ENCODE measurements at places on chromosomes 6 and 20.

- no peak for DNase-seq
These were observed 80.7 kb downstream of the UST start for GRCh38 chr6:148827416-148828045.

- no peak for DNase-seq
These were observed 108.1 kb downstream of the FAM50B start for GRCh38 chr6:3957321-3957720.

GRCh38 chr6:4078691-4079471 lies at the start of gene FAM217A:
TSS of gene FAM217A (minus strand) at chr6:4079137. CDS start at chr6:4077414, 1,723 bp downstream.
- no peak for DNase-seq

- DNase-seq = no peak
These were observed 263.9 kb downstream of the PHF3 start for GRCh38 chr6:63899550-63899949.

DNA sequence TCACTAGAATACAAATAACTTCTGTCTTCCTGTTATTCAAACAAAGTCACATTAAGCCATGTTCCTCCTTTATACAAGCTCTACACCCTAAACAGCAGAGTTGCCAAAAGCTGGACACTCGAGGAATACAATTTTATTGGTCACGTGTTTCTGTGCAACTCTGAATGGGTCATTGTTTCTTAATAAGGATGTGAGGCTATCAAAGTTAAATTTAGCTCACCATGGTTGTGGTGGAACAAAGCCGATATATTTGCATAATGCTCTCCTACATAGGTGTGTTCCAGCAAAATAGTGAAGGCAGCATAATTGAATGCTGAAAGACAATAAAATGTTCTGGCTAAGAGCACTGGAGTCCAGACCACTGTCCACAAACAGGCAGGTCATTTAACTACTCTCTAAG lies 36.9 kb upstream of the CD2AP start:
- no peak for DNase-seq

DNA sequence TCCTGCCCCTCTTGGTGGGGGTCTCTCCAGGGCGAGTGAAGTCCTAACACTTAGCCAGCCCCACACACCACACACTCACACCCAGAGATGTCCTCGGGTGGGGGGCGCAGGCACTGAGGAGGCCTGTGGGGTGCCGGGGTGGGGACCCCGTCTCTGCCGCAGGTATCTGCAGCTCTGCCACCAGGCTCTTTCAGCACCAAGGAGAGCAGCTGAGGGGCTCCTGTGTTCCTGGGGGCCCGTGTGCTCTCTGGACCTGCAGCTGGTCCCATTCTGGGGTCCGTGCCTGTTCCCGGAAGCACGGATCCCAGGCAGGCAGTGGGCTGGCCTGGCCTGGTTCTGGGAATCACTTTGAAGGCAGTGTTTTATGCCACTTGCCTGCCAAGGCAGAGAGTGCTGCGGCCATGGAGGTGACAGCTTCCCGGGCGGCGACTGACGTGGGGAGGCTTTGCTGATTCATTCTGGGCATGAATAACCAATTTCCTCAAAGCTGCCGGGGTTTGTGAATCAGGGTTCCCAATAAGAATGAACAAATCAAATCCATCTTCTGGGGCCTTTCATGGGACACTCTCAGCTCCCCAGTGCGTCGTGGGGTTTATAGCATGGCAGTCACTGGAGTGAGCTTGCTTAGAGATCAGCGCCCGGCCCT lies 54.4 kb upstream of the SLCO4A1 start:
- peak; percentile 36 for DNase-seq

- DNase-seq = no peak
These were observed 209.0 kb downstream of the LRFN2 start for GRCh38 chr6:40378071-40378724.

DNA sequence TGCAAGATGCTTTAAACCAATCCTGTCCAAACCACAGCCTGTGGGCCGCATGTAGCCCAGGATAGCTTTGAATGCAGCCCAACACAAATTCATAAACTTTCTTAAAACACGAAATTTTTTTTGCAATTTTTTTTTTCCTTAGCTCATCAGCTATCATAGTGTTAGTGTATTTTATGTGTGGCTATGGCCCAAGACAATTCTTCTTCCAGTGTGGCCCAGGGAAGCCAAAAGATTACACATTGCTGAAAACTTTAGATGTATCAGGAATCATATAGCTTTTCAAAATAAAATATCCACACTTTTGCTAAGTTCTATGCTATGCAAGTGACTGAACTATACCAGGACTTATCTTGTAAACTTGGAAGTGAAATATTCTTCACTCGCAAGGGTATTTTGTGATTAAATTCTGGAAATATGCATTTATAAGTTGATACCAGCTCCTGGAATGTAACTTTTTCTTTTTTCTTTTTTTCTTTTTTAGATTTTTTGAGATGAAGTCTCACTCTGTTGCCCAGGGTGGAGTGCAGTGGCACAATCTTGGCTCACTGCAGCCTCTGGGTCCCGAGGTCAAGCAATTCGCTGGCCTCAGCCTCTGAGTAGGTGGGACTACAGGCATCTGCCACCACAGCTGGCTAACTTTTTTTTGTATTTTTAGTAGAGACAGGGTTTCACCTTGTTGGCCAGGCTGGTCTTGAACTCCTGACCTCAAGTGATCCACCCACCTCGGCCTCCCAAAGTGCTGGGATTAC lies 49.8 kb downstream of the MTHFD1L start:
- DNase-seq = no peak

GRCh38 chr6:140789466-140789865 lies 1343.3 kb upstream of the GJE1 start:
- DNase-seq = no peak

DNA sequence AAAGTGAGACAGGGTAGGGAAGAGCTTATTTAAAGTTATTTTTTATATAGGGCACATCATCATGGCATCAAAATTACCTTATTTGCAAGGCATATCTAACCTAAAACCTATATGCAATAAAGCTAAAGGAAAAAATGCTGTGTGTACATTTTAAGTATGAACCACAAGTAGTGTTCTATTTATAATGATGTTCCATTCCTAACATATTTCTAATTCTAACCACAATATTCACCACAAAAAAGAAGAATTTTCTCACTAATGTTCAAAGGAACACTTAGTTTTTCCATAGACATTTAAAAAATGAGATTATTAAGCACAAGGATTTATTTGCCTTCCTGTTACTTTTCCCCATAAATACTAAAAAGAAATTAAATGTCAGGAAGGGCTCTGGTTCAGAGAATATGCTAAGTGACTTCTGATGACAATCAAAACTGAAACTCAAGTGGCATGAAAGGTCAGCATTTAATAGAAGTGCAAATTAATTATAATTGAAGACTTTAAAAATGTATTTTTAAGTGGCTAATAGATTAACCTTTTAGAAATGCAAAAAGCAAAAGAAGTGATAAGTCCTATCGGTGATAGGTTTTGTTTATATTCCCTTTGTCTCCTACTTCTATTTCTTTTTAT lies 25.1 kb downstream of the GPR63 start:
- no peak for DNase-seq

DNA sequence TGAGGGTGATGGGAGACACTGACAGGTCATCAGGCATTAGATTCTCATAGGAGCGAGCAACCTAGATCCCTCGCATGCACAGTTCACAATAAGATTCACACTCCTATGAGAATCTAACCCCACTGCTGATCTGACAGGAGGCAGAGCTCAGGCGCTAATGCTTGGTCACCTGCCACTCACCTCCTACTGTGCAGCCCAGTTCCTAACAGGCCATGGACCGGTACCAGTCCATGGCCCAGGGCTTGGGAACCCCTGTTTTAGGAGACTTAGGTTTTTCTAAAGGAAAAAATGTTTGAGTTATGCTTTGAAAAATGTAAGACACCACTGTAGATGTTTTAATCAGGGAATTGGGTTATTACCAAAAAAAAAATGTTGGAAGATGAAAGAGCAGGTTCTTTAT lies 6.7 kb downstream of the HLA-E start:
- no peak for DNase-seq

- DNase-seq = no peak
These were observed 495.2 kb downstream of the PREX1 start for GRCh38 chr20:48332555-48332954.

GRCh38 chr20:36969478-36970186 lies 18.1 kb upstream of the SAMHD1 start:
- no peak for DNase-seq

DNA sequence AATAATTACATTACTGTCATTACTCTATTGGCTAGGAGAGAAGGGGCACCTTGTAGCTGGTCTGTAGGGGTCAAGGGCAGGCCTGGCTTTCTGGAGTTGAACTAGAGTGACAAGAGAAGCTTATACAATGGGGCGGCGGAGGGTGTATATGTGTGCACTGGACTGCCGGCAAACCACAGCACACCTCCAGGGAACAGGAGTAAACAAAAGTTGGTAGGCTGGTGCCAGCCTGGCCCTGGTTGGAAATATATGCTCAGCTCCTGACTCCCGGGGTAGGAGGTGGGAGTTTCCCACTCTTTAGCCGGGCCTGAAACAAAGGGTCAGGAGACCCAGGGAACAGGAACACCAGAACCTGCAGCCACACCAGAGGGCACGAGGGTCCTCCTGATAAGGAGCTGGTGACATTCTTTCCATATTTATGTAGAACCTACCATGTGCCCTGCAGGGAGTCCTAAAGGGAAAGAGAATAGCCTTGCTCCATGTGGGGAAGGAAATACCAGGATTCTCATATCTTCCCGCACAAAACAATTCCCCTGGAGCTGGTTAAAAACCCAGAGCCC lies 5.1 kb downstream of the C6orf132 start:
- no peak for DNase-seq

DNA sequence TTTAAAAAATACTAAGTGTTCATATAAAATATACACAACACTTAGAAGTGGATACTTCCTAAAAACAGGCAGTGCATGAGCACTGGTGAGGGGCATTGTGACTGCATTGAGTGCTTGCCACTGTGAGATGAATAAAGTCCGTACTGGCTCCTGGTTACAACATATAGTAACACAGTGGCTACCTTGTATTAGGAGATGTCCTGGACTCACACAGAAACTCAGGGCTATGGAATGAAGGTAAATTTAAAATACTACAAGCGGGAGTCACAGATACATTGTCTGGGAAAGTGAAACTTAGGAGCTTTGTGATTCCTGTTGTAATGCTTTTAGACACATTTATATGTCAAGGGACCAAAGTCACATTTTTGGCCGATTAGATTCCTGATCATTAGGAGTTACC lies 36.5 kb upstream of the HLA-G start:
- DNase-seq = no peak

GRCh38 chr20:37977338-37977737 lies 55.9 kb downstream of the TTI1 start:
- DNase-seq = no peak

DNA sequence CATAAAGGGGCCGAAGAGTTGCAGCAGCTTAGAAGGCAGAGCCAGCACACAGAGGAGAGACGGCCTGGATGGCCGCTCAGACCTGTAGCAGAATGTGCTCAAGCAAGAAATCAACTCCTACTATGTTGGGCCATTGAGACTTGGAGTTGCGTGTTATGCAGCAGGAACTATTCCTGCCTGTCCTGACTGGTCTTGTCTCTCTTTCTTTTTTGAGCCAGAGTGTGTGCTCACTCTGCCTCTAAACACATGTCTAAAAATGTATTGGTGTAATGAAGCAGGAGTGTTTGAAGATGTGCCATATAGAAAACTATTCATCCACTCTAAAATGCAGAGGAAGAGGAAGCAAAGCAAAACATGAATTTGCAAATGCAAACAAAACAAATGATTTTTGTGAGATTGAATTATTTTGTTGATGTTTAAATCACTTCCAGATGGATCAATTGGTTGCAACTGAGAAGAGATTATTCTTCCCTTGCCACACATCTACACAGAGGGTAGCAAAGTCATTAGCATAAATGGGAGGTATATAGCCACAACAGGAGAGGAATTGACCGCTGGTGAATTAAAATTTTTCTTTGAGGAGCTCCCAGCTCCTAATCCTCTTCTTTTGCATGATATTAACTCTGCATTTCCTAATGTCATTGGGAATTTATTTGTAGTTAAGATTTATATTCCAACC lies 20.4 kb upstream of the SYNJ2 start:
- DNase-seq = no peak

- DNase-seq = no peak
These were observed 63.3 kb upstream of the PDE10A start for GRCh38 chr6:165726290-165726875.

DNA sequence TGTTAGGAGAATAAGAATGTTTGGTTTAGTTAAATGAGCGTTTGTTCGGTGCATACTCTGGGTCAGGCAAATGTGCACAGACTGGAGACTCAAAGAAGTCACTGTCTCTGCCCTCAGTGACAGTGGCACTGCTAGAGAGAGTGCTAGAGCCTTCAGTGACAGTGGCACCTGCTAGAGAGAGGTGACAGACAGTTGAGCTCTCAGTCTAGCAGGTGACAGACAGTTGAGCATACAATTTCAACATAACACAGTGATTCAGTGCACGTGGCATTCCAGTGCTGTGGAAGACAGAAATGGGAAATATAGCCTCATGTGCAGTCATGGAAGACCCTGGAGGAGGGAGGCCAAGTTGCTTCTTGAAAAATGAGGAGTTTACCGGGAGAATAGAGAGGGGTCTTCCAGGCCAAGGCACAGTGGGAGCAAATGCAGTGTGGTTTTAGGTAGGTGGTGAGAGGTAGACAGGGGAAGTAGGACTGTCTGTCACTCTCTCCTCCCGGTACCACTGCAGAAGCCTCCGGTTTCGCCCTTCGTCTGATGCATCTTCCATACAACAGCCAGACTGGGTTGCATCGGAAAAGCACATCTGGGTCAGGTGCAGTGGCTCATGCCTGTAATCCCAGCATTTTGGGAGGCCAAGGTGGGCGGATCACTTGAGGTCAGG lies 107.9 kb upstream of the CLDN20 start:
- DNase-seq = no peak

- no peak for DNase-seq
These were observed 48.7 kb downstream of the RIN2 start for GRCh38 chr20:19806806-19807190.

DNA sequence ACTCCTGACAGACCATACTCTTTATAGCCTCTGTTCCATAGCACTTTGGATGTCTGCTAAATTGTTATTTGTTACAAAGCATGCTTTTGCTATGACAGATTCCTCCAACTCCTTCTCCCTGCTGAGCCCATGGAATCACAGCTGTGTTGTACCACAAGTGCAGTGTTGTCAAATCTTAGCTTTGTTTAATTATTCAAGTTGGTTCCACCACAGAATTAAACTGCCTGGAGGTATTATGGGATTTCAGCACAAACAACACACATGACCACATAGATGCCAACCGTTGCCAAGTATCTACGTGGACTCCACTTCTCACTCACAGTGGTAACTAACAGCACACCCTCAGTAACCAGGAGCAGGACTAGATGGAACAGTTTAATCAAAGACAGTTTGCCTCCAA lies 32.7 kb upstream of the MARCKS start:
- DNase-seq = no peak

GRCh38 chr6:111841822-111842221 lies 31.4 kb downstream of the FYN start:
- DNase-seq = no peak

- DNase-seq = no peak
These were observed 4.6 kb upstream of the PPP1R3G start for GRCh38 chr6:5080574-5080973.

Data from ACHN (cell line).